Fibroblast of the aortic adventitia (primary cell): ENCODE measurements at places on chromosomes 1 and 21.

DNA sequence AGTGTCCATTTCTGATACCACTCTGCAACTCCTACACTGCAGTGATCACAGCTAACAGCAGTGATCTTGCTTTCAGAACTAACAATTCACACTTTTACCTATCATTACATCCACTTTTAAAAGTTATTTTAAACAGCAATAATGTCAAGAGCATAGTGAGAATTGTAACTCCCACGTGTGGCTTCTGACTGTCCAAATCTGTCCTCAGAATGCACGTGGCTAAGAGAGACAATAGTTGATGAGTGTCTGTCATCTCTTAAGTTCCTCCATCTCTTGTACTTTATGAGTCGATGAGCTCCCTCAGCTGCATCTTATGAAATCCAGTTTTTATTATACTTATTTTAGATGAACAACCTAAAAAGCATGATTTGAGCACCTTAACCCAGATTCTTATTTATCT, 16.5 kb upstream of the CFHR5 start:
- no peak for DNase-seq

GRCh38 chr21:31354122-31354521, 10.1 kb upstream of the TIAM1 start:
- no peak for DNase-seq

- DNase-seq = no peak
Measured at GRCh38 chr1:108893141-108893530, 16.4 kb downstream of the GPSM2 start.

GRCh38 chr1:235937123-235937522, 70.4 kb upstream of the LYST start:
- DNase-seq = no peak

- no peak for DNase-seq
Measured at GRCh38 chr1:185343306-185343705, 26.3 kb upstream of the IVNS1ABP start.

- no peak for DNase-seq
Measured at GRCh38 chr1:29756085-29756484, 519.8 kb downstream of the PTPRU start.

GRCh38 chr1:5956022-5956830, 36.0 kb downstream of the NPHP4 start:
- no peak for DNase-seq

GRCh38 chr1:29259802-29260441, 23.6 kb downstream of the PTPRU start:
- peak; percentile 10 for DNase-seq

GRCh38 chr1:156742017-156742416, 1.1 kb upstream of the MRPL24 start:
- DNase-seq = no peak

- no peak for DNase-seq
Measured at GRCh38 chr1:66050123-66050522, 257.4 kb downstream of the PDE4B start.

GRCh38 chr1:232726048-232726779, 79.0 kb upstream of the MAP10 start:
- peak; percentile 19 for DNase-seq

GRCh38 chr1:43934101-43934985, 742 bp downstream of the ARTN start:
- peak; percentile 63 for DNase-seq

DNA sequence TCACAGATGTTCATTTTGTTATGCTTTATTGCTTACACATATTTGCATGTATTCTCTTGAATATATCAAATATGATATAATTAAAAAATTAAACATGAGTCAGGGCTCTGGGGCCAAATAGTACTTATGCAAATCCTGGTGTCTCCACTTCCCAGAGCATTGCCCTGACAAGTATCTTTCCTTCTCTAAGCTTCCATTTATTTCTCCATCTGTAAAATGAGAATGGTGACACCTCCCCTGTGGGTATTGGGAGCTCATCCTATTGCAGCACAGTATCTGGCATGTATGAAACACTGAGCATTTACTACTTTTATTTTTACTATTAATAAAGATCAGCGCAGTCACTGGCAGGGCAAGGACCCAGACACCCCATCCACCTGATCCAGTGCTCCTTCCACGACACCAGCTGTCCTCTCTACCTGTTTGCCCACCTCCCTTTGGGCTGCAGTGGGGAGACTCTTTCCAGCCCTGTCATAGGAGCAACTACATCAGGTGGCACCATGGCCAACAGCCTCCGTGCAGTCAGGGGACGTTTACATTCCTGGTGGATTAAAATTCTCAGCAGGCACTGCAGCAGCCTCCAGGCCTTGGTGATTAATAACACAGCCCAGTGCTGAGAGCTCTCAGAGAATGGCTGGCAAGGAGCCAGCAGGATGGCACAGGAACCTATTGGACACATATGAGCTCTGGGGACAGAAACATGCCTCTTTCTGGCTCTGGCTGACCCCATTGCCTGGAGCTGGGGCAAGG, 113.0 kb downstream of the DMRTB1 start:
- DNase-seq = peak; percentile 25

DNA sequence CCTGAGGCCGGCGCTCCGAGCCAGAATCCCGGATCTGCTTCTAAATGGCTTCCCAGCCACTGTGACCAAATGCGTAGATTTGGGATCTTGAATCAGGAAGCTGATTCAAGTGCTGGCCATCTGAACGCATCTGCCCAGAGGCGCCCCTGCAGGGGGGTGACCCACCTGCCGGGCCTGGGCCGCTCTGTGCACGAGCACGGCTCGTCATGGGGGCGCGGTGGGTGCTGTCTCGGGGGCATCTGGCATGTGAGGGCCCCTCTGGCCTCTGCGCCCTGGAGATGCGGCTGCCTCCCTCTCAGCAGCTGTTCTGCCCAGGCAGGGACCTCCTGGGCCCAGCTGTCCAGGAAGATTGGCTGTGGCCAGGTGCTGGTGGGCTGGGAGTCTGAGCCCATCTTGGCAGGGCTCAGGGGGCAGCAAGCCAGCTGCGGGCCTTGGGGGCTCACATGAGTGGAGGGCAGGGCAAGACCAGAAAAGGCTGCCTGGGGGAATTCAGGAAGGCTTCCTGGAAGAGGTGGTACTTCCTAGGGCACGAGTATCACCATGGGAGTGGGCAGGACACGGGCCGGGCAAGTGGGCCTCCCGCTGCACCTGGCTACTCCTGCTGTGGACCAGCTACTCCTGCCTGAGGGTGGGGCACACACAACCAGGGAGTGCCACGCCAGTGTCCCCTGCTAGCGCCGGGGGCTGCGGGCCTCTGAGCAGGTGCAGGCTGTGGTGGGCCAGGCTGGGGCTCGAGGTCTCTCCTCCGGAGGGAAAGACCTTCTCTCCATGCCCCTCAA, 25.1 kb downstream of the PLCH2 start:
- DNase-seq = no peak

GRCh38 chr1:9653491-9654050, 2.0 kb downstream of the PIK3CD start:
- DNase-seq = no peak
